Skeletal muscle cell (primary cell): ENCODE measurements at places on chromosomes 5 and 9.

- no peak for DNase-seq
Observed at GRCh38 chr9:135563039-135563476, 1.5 kb downstream of the PAEP start.

- peak; percentile 41 for DNase-seq
Observed at GRCh38 chr9:91255327-91255726, 106.4 kb downstream of the AUH start.

DNA sequence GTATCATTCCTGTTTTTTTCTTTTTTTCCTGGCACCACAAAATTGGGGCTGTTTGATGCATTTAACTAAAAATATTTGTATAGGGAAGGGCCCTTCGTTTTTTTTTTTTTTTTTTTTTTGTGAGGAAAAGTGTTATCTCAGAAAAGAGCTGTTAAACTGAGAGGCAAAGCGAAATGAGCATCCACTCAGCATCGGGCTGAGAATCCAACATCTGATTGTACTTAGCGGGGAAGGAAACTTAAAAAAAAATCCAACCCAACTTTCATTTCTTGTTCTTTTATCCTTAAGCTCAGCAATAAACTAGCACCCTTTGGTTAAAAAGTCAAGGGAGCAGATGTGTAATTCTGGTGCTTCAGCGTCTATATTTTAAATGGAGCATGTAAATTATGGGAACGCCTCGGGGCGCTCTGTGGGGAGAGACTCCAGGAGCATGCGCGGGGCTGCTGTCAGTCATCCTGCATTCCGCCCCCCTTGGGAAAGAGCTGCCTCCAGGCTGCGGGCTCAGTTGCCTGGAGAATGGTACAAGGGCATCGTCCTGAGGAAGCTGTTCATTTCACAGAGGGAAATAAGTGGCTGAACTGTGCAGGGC lies 33.3 kb downstream of the DMRT2 start:
- no peak for DNase-seq

DNA sequence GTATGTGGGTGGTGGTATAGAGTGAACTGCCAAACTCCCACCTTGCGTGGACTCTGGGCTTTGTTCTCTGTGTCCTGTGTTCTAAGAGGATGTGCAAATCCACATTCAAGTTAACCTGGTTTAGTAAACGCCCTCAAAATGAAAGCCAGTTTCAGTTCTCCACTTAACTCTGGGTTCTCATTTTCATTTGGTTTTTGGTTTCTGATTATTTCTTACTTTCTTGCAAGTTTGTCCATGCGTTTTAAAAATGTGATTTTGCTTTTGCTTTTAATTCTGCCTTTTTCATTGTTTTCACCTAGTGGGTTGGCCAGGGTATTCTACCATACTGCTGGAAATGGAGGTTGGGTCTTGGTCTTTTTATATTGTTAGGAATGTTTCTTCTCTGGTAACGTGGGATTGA lies 38.2 kb downstream of the GALNT10 start:
- no peak for DNase-seq

DNA sequence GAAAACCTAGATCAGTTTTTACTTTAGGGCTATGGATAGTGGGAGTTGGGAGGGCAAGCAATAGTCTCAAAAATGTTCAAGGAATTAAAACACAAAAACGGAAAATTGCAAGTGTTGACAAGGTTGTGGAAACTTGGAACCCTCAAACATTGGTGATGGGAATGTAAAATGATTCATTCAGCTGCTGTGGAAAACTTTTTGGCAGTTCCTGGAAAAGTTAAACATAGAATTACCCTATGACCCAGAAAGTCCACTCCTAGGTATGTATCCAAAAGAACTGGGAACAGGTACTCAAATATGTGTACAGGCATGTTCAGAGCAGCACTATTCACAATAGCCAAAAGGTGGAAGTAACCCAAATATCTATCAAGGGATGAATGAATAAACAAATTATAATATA lies 1.2 kb upstream of the MSANTD3 start:
- DNase-seq, result no peak

DNA sequence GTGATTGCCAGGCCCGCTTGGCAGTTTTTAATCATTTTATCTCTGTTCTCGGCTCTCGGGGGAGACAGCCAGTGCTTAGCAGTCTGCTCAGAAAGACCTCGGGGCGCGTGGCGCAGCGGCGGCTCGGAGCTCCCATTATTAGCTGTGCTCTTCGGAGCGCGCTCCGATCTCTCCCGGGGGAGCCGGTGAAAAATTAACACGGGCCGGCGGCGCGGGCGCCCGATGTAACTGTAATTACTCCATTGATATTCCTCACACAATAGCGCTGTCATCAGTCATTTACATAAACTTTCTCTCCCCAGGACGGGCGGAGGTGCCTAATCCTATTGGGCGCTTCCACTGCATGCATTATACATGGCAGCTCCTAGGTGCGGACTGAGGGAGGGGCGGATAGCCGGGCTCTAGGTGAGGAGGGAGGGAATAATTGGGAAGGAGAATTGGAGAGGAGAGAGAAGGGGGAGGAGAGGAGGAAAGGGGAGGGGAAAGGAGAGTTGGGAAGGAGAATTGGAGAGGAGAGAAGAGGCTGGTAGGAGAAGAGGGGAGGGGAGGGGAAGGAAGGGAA lies 24.9 kb downstream of the LMX1B start:
- DNase-seq, result no peak

GRCh38 chr5:11104651-11105112 lies 343.6 kb upstream of the DAP start:
- no peak for DNase-seq

DNA sequence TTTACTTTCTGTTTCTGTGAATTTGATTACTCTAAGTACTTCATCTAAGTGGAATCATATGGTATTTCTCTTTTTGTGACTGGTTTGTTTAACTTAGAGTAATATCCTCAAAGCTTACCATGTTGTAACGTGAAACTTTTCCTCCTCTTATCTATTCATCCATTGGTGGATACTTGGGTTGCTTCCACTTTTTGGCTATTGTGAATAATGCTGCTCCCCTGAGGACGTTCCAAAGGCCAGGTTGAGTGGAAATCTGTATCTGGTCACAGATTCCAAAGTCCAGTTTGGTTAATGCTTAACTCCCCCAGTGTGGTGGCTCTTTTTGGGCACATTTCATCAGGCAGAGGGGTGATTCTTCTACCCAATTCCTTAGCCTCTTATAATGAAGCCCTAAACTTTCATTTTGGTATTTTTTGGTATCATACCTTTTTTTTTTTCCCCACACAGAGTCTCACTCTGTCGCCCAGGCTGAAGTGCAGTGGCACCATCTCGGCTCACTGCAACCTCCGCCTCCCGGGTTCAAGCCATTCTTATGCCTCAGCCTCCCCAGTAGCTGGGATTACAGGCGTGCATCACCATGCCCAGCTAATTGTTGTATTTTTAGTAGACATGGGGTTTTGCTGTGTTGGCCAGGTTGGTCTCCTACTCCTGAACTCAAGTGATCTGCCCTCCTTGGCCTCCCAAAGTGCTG lies 65.4 kb downstream of the CMYA5 start:
- DNase-seq, result no peak

- DNase-seq, result no peak
Observed at GRCh38 chr9:132146575-132146974, 15.3 kb upstream of the NTNG2 start.

DNA sequence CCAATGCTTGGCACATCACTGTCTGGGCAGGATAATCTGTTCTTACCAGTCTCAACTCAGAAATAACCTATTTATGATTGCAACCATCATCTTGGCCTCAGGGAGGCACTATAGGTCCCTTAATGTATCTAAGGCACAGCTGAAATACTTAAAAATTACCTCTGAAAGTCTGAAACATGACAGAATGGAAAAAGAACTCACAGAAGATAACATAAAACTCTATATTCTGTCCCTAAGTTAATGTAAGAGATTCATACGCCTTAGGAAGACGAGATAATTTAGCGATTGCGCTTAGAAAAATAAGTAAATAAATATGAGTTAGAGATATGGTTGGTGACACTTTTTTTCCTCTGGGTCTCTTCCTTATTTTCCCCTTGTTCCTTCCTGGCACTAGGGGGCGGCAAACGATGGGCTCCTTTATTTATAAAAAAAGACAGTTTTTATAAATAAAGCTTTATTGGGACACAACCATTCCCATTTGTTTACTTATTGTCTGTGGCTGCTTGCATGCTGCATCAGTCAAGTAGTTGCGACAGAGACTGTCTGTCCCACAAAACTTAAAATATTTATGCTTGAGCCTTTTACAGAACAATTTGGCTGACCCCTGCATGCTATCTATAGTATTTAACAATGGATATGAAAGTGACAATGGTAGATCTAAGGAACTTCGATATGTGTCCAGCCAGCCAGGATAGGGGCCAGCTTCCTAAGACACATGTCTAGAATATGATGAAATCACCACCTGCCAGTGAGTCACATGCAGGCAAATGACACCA lies 79.6 kb downstream of the PDE4D start:
- DNase-seq, result no peak

DNA sequence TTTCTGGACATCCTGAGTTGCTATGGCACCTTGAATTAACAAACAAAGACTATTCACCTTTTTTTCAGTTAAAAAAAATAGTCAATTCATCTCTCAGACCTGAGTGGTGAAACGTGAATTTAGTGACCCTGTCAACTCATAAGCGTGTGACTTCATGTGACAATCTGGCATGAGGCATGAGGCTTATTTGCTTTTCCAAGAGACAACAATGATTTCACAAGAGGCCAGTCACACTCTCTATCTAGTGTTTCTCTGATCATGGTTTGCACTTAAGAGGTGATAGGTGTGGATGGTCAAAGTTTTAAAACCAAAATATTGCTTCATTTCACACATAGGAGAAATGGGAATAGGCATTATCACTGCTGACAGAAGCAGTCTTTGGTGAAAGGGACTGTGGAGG lies 559.6 kb upstream of the ACO1 start:
- DNase-seq, result no peak

DNA sequence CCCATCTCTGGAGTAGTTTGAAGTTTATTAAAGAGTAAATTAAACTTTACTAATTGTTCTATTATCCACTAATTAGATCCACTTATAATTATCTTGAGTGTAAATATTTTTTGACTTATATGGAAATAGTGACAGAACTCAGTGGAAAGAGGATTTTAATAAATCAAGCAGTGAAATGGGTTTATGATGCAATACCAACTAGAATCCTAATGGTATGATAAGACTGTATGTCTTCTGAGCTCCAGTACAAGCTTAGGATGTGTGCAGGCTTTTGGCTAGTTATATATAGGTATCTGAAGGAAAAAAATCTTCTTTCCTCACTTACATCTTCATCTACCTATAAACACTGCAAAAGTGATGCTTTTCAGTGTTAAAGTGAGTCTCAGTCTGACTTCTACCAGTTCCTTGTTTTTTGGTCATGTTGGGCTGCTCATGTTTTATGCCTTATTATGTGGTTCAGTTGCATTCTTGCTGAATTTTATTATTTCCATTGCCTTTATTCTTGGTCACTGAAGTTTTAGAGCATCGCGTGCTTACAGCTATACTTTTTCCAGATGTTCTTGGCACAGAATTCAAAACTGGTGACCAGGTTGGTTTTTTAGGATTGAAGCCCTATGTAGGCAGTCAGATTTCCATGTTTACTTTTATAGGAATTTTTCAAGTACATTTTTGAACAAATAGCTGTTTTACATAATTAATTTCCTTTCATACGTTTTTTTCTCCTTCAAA lies 30.5 kb downstream of the XRCC4 start:
- no peak for DNase-seq

DNA sequence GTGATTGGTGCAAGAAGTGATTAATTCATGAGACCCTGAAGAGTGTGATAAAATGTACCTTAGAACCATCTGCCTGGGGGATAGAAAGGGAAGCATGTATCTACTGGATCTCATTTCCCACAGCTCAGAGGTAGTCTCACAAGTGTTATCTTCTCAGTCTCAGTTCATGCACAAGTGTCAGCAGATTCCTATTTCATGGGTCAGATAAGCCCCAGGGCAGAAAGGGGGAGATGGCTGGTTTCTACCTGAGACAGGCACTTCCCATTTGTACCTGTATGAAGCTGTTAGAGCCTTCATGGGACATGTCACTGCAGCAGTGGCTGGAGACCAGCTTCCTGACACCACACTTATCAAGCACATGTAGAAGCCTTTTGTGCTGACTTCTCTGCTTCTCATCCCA lies 45.6 kb upstream of the SMIM15 start:
- DNase-seq, result no peak

GRCh38 chr5:54563083-54563761 lies 45.7 kb downstream of the SNX18 start:
- DNase-seq, result no peak

DNA sequence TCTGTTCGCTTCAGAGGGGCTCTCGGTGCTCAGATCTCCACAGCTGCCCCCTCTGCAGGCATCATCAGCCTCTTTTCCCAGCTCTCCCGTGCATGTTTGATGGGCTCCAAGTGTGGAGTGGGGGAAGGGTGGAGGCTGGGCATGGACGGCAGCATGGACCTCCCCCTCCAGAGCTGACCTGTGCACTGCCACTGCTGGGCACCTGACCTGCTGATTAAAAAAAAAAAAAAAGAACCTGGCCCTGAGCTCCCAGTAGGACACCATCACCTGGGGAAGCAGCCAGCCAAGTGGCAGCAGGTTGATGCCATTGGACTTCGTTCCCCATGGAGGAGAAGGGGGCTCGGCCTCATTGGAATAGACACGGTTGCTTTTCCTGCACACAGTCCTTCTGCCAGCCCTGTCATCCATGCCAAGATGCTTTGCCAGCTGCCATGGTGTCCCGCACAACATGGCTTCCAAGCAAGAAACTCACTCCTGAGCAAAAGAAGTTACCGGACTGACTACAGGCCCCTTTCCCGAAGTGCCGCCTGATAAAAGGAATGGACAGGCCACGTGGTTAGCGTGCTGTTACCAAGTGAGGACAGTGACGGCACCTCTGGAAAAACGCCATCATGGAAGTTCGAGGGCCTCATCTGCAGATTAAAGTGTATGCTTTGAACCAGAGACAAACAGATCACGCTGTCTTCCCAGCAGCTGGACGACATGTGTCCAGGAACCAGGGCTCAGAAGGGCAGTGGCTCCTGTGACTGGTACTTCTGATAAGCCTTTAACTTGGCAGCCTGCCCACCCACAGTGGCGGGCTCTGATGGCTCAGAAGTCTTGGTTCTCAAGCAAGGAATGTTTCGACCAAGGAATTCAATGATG lies 14.7 kb upstream of the BRD3OS start:
- no peak for DNase-seq

DNA sequence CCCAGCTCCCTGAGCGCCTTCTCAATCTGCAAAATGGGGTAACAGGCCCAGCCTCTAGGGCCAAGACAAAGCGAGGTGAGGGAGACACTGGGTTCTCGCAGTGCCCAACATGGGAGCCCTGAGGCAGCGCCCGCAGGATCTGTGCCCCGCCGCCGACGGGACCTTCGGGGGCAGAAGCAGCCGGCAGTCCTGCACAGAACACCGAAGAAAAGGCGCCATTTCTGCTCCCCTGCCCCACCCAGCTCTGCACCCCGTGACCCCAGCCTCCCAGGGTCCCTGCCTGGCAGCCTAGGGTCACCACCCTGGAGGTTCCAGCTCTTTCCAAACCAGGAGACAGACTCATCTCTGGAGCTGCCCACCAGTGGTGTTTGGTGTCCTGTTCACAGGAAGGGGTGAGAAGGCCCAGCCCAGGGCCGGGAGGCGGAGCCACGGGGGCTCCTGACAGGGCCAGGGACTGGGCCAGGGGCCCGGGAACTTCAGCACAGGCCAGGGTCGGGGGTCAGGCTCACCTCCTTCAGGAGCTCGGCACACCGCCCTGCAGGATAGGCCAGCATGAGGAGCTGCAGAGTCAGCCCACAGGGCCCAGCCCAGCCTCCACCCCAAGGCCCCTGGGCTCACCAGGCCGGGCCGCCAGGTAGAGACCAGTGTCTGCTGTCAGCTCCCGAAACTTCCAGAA lies 3.3 kb downstream of the LCN8 start:
- DNase-seq, result no peak
